Calu3 (cell line): ENCODE measurements at places on chromosomes 4 and X.

DNA sequence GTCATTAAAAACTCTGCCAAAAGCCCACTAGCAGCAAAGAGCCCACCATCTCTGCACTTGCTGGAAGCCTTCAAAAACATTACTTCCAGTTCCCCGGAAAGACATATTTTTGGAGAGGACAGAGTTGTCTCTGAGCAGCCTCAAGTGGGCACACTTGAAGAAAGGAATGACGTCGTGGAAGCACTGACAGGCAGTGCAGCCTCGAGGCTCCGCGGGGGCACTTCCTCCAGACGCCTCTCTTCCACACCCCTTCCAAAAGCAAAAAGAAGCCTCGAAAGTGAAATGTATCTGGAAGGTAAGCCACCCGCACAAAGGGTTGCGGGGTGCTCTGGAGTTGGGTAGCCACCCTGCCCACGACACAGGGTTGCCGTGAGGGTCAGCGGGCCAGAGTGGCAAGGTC lies 25.9 kb downstream of the OFD1 start:
- no peak for DNase-seq

- DNase-seq = no peak
Measured at GRCh38 chr4:155007660-155008176, 200.7 kb upstream of the NPY2R start.

GRCh38 chr4:52477191-52477780 lies 181.8 kb downstream of the USP46 start:
- no peak for DNase-seq

DNA sequence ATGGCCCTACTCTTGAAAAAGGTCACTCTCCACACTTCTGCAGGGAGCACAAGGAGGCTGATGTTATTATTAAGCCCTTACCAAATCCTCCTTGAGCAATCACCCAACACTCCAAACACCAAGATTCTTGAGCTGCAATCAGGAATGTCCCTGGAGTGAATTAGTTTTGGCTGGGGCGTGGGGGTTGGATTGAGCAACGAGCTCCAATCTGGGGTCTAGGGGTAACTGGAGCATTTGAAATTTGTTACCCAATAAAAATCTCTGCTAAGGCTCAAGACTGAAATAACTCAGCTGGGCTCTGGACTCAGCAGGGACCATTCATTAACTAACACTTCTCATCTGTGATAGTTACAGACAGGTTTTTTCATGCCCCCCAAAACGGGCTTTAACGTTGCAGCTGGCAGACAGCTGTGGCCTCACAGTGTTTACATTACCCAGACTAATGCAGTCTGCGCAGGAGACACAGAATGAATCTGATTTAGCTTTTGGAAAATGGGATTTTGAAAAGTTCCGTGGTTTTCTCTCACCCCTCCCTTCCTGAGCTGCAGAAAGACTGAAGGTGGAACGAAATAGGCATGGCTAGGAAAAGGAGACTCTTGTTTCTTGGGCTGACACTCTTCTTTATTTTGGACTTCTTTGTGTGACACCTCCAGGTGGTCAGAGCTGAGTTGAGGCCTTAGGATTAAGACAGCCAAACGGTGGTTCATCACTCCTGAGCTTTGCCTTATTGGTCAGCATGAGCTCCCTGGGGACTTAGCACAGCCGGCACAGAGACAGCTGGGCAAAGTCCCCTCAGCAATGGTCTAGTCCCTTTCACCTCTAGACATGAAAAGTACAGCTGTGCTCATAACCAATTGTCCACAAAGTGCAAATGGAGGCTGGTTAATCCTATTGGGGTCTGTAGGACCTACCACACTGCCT lies 26.6 kb downstream of the PLAC1 start:
- no peak for DNase-seq

DNA sequence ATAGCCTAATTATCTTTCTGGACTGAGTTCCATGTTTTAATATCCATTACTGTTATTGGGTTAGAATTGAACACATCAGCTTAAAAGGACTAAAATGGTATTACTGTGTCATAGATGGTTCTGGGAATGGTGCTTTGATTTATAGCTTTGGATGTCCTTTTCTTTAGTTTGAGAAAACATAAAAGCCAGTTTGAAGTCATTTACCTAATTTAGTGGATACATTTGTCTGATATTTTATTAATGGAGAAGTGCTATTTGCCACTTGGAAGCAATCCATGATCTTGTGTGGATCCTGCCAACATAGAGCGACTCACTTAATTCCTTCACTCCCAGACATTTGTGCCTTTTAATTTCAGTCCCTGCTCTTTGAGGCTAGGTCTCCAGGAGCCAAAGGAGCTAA lies 212.4 kb upstream of the PACRGL start:
- no peak for DNase-seq

- DNase-seq = no peak
Measured at GRCh38 chr4:142379277-142380051, 466.6 kb downstream of the INPP4B start.

DNA sequence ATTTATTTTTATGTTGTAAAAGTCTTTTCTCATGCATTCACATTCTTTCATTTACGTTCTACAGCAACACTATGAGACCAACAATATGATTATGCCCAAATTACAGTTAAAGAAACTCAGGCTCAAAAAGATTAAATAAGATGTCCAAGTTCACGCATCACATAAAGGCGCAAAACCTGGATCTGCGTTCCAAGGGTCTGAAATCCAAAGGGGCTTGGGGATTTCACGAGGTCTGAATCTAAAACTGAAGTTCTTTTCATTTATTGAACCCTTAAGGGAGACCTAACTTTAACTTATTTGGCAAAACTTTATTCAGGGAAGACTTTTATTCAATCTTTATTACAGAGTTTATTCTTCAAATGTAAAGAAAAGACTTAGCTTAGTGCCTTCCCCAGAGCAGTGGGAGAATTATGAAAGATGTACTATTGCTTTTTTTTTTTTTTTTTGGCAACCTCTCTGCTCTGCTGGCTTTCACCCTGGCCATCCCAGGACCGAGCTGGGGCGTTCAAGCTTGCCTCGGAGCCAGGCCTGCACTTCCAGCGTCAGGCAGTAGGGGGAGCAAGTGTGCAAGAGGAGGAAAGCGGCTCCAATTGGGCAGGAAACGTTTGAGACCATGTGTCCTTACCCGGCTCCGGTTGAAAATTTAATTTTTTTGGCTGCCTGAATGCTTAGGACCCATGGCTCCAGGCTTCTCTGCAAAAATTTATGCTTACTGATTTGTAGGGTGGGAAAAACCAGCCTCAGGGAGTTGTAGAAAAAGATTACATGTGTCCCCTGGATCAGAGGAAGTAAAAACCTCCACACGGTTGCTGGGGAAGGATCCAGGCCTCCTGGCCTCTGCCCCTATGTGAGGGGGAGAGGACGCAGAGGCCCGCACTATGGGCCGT lies 344.3 kb upstream of the KLF3 start:
- DNase-seq = peak; percentile 92

DNA sequence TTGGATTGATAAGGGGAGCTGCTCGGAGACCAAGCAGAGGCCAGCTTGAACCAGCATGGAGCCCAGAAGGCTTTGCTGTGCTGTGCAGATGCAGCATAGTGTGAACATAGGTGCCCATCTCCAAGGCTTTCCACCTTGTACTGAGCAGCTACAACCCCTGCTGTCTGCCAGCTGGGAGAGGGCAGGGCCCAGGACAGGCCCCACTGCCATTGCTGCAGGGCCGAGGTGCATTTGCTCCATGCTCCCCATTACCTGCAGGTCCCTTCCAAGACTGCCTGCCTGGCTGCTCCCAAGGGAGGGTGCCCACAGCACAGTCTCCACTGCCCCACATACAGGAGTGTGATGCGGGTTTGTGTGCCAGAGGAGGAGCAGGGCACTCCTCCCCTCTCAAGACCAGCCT lies 1016.0 kb upstream of the INTU start:
- DNase-seq = no peak

GRCh38 chrX:140822184-140822583 lies 112.6 kb downstream of the LINC00632 start:
- DNase-seq = no peak

DNA sequence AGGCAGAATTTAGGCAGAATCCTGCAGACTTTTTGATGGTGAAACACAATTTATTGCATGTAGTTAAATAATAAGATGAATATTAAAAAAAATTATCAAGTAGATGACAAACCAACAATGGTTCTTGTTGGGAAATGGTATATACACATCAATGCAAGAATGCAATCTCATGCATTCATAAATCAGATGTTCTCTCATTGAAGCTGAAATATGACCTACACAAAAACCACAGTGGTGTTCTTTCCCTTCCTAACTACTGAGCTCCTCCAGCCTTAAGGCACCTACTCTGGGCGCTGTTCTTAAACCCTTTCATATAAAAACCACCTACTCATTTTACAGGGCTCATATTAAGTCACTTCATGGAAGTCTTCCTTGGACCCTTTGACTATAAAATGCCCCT lies 64.1 kb downstream of the ANTXR2 start:
- no peak for DNase-seq

DNA sequence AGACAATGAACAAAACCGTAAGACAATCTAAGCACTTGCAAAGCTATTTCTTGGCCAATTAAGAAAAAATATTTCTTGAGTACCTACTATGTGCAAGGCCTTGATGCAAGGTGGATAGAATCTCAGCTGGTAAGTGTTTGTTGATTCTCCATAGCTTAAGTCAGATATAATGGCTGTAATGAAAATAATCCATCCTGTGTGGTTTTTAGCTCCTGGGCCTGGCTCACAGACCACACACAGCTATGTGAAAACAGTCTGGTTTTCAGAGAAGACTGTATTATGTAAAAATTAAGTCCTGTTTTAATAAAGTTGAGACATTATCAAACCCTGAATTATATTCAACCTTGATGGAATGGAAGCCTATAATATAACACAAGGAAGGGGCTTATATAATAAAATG lies 7.8 kb upstream of the DDIT4L start:
- no peak for DNase-seq

DNA sequence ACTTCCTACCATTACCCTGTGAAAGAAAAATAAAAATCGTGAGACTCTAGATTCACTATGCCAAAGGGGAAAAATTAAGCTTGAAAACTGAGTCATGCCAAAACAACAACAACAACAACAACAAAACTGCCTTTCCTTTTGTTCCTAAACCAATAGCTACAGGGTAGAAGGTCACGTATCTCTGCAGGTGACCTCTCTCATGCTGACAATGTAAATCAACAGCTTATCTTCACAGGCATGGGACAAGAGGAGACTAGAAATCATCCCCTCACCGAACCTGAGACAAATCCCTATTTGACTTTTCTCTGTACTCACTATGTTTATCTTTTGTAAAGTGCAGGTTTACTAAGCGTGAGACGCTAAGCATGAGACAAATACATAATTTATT lies 20.5 kb upstream of the AADAT start:
- DNase-seq = no peak

DNA sequence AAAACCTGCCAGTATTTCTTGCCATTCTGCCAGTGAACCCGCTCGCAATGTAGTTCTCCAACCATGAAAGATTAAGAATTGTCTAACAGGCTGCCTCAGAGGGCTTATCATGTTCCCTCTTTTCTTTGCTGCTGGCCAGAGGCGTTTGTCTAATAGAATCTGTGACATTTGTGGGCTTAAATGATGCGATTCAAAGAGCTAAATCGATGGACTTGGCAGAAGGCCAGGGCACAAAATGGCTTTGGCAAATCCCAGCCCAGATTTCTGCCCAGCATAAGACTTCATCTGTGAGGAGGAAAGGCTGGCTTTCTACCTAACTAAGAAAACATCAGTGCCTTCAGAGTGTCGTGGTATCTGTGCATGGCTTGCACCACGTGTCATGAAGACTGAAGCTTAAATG lies 79.9 kb downstream of the TRPC5OS start:
- DNase-seq = no peak

DNA sequence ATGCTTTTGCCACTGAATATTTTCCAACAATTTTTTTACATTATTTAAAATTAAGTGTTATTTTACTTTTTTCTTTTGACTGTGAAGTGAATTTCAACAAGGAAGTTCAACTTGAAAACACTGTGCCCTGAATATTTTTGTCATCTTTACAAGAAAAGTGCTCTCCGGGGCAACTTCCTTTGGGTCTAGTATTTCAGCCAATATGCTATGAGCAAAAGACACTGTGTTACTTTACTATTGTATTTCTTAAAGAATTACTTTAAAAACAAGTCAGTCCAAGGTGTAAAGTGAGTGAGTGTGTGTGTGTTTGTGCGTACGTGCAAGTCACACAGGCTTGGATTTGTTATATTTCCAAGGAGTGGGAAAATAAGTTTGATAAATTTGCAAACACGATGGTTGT lies 7.6 kb upstream of the USP53 start:
- DNase-seq = no peak

DNA sequence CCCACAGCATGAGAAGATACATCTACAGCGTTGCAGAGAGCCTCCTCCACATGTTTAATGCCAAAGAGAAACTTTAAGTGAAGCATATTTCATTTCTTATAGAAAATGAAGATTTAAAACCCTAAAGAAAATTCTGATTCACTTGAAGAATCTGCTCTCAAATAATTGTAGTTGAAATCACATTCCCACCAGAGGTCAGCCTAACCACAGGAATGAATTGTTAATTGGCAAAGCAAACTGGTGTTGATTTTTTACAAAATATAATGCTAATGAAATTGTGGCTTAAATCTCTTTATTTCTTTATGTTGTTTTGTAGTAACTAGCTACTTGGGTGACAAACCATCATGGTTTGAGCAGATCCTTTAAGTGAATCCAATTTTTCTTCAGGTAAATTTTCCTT lies 31.1 kb upstream of the WDR17 start:
- peak; percentile 35 for DNase-seq

DNA sequence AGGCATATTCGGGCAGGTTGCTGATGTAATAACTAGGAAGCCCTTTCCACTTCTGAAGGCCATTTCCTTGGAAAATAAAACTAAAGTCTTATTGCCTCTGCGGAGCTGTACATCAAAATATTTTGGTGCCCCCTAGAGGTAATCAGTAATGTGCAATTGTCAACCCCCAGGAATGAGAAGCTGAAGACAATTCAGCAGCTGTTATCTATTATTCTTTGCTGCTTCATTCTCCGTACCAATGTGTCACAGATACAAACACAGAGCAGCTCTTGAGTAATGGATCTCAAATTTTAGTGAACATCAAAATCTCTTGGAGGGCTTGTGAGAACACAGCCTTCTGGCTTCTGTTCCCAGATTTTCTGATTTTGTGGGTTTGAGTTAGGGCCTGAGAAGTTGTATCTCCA lies 3.5 kb upstream of the SLIT2 start:
- peak; percentile 19 for DNase-seq

DNA sequence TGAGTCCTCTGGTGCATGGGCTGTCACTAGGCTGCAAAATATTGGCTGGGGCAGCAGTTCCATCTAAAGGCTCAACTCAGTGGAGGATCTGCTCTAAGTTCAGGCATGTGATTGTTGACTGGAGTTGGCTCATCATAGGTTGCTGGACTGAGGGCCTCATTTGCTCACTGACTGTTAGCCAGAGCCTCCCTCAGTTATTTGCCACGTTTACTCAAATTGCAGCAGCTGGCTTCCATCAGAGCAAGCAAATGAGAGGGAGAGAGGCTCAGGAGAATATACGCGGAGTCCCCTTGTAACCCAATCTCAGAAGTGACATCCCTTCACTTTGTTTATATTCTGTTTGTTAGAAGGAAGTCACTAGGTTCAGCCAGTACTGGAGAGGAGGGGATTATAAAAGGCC lies 54.1 kb downstream of the BMP3 start:
- no peak for DNase-seq
